ENCODE measurements at places on chromosomes 2 and 18.
A peak's percentile ranks its signal among the peaks of the same experiment; 100 is the strongest.

DNA sequence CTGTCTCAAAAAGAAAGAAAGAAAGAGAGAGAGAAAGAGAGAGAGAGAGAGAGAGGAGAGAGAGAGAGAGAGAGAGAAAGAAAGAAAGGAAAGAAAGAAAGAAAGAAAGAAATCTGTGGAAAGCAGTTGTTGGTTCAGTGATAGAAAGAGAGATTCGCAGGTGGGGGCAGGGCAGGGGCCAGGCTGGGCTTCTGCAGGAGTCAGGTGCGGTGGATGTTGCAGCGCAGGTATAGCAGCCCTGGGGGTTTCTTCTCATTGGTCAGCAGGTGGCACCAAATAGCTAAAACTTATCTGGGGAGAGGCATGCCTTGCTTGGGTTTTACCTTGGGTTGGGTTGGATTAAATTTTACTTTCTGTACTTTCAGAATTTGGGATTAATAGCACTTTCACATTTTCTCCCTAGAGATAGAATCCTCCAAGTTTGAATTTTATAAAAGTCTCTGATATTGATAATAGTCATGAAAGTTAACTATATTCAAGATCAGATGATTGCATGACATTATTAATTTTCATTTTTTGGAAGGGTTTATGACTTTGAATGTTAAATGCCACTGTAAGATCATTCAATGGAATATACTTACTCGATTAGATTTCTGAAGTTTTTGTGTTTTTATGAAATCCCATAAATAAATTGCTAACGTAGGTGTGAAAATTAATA lies 66.6 kb downstream of the SPTBN1 start:
- DNase-seq, result peak; percentile 63

- DNase-seq, result peak; percentile 94
Observed at GRCh38 chr2:224837558-224837957, 121.4 kb upstream of the CCDC195 start.

- DNase-seq, result peak; percentile 67
Observed at GRCh38 chr18:29501952-29502351, 1325.0 kb upstream of the CDH2 start.

GRCh38 chr2:102321941-102322719 lies 10.8 kb downstream of the IL1RL1 start:
- no peak for DNase-seq

GRCh38 chr18:31837879-31838278 lies 77.2 kb upstream of the SLC25A52 start:
- DNase-seq, result no peak

DNA sequence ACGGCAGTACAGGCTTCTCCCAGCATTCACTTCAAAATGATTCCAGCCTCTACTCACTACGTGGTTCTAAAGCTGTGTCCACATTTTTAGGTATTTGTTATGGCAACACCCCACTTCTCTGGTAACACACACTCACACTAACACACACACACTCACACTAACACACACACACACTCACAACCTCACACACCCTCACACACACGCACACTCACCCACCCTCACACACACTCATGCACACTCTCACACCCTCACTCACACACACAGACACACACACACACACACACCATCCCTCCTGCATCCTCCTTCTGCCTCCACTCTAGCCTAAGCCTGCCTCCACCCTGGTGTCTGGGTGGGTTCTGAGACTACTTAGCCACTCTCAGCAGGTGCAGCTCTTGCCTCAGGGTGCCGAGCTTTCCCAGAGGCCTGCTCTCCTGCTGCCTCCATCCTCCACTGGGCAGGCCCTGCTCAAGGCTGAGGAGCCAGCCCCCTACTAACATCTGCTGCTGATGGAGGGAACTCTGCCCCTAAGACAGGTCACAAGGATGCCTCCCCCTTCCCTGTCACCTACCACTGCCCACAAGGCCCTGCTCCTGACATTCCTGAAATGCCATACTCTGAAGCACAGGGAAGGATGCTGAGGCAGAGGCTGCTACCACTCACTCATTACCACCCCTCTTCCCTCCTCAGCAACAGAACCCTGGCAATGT lies 63.9 kb downstream of the NCAPH start:
- DNase-seq, result no peak

- no peak for DNase-seq
Observed at GRCh38 chr2:102489646-102490045, 16.6 kb downstream of the SLC9A4 start.

DNA sequence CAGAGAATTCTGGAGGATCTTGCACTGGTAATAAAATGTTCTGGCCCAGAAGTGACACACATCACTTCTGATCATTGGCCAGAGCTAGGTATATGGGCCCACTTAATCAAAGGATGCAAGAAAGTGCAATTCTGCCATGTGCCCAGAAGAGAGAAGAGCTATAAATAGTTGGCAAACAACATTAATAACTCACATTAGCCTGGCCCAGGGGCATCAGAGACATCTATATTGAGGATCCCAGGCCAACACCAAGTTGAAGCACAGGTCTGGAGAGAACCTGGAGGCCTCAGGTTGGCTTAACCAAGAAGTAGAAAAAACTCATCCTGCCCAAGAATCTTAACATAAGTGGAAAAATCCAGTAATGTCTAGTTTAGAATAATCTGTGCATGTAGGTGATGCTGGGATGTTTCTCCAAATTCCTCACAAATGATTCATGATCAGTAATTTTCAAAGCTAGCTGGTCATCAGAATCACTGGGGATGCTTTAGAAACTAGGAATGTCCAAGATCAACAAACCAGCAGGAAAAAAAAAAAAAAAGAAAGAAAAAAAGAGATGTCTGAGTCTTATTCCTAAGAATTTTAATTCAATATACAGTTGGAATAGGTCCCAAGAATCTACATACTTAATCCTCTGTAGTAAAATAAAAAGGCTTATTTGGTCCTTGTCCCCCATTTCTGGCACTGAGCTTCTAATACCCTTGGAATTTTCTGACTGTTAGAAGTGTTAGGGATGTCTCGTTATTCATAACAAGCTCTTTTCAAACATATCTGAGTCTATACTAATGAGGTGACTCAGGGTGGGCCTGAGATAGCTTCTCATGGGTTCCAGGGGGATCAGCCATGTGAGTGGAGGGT lies 35.0 kb upstream of the EVA1A start:
- DNase-seq, result peak; percentile 94

- DNase-seq, result no peak
Observed at GRCh38 chr2:226313060-226313459, 486.6 kb downstream of the IRS1 start.

- DNase-seq, result peak; percentile 78
Observed at GRCh38 chr2:69013142-69013839, at the start of gene ANTXR1. ANTXR1 (plus strand) TSS chr2:69013179; CDS start chr2:69013500, 321 bp downstream.

DNA sequence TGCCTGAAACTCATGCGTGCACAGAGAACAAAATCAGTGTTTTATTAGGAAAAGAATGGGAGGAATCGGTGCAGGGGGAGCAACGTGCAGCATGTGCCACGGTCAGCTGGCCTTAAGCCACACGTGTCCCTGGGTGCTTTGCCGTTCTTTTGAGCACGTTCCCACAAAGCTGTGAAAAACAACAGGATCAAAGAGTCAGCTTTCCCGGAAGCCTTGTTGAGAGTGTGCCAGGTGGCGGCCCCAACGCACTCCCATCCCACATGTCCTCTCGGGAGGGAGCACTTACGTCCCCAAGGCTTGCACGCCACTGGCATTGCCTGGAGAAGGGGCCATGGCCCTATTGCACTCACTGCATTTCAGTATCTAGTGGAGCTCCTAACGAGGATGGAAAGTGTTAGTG lies 511.2 kb downstream of the EIPR1 start:
- no peak for DNase-seq

DNA sequence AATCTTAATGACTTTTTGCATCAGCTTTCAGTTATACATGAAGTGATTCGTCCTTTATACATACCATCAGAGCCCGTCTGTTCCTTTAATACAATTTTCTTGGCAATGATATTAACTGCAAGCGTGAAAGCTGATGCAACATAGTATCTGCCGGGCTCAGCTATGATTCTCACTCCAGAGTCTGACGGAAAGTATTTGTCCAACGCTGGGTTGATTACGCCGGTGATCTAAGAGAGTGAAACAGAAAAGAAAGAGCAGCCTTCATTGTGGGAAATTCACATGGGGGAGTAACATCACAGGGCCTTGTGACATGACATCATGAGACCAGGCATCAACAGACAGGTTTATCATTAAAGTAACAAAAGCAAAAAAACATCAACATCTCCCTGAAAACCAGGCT lies 6.2 kb downstream of the ODC1 start:
- no peak for DNase-seq

GRCh38 chr2:27412419-27413152 lies 3.2 kb upstream of the PPM1G start:
- DNase-seq, result no peak

- no peak for DNase-seq
Observed at GRCh38 chr2:215898363-215898762, 115.0 kb downstream of the MREG start.

GRCh38 chr2:174611006-174611405 lies 13.4 kb upstream of the WIPF1 start:
- no peak for DNase-seq

DNA sequence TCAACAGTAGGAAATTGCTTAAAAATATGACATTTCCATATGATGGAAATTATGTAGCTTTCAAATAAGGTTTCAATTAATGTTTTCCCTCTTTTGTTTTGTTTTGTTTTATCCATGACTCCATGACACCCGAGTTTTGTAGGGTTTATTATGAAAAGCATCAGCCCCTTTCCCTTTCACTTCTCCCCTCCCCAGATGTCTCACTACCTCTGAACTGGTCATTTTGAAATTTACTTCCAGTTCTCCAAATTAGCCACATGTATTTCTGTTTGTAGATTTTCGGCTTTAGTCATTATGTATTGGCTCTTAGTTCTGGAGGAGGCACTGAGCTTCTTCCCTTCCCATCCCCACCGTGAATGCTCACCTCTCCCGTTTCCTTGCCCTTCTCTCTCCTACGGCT lies 18.6 kb upstream of the VPS4B start:
- DNase-seq, result no peak

DNA sequence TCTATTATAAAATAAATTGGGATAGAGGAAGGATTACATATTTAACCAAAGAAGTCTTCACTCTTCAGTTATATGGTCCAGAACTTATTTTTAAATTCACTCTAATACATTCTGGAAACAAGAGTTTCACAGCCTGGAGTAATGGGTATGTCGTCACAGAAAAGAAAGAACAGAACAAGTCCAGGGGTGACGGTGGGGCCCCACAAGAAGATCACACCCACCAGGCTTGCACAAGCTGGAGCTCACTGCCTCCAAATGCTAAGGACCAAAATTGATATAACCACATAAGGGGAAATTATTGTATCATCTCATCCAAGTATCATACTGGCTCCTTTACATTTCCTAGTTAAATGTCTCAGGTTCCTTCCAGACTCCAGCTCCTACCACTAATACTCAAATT lies 11.3 kb downstream of the LRPPRC start:
- DNase-seq, result no peak

GRCh38 chr2:84201158-84201557 lies 257.9 kb downstream of the SUCLG1 start:
- DNase-seq, result no peak

DNA sequence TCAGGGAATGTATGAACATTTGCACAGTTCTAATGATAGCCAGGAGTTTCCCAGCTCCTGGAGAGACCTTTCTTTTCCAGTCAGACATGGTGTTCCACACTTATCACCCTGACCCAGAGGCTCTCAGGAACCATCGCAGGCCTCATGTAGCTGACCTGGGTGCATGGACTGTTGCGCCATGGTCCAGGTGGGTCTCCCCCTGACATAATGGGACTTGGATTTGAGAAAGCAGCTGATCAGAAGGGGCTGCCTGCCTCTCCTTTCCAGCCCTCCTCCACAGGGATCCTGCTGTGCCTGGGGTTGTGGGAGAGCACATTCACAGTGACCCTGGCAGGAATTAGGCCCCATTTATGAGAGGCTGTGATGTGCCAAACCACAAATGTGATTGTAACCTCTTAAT lies 133.4 kb upstream of the ALPP start:
- DNase-seq, result no peak

- DNase-seq, result no peak
Observed at GRCh38 chr2:16121986-16122390, 181.6 kb downstream of the MYCN start.

DNA sequence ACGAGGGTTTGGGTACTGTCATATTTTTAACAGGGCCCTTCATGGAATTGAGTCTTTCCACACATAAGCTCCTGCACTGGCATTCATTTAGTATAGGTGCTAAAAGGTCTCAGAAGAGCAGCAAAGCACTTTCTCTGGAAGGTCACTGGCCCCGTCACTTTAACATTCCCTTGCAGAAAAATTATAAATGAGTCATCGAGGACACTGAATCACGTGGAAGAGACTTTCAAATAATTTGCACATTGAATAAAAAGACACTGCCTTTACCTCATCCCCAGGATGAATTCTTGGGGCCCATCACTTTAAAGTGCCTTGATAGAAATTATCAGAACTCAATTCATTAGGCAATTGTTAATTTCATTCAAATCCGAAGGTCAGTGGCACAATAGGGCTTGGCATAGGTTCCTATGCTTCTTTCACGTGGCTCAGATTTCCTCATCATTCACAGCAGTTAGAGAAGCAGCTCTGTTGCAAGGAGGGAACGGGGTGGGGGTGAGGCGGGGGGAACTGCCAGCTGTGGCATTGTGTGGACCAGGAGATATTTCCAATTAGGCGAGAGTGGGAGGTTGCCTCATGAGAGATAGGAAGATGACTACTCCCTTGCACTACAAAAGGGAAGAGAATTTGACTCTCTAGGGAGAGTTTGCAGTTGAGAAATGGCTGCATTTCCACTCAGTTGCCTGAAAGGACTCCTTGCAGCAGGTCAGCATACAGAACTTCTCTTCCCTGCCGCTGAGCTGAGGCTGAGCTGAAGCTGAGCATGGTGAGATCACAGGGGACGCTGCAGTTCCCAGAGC lies 86.3 kb upstream of the NPAS2 start:
- DNase-seq, result peak; percentile 56

- no peak for DNase-seq
Observed at GRCh38 chr2:40877734-40878288, 425.9 kb upstream of the SLC8A1 start.

DNA sequence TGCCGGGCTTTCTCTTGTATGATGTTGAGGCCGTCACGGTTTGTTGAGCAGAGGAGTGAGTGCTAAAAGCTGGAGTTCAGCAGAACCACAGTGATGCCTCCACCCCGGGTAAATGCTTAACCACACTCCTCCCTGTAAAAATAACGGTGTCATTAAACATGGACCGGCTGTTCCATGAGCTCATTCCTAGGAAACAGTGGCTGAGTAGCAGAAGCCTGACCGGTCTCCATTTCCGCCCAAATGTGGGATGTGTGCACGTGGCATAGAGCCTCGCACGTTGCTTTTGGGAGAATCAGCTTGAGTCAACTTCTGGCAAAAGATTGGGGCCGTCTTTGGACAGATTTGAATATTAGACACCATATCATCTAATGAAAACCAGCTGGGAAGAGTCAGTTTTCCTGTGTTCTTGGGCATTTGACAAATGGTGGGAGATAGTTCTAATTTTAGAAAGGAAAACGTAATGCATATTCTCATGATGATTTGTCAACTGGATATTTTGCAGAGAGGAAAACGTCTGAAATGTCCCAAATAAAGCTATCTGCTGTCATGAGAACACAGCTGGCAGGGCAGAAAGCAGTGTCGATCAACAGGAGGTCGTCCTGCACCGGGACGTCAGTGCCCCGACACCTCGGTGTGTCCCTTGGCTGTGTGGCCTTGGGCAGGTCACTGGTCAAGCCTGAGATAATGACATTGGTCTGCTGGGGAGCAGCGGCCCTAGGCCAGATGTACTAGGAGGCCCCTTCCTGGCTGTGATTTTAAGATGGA lies 42.4 kb downstream of the LRRFIP1 start:
- DNase-seq, result peak; percentile 98

GRCh38 chr18:48836806-48837615 lies 113.8 kb downstream of the SMAD7 start:
- DNase-seq, result no peak
